Nucleus accumbens (tissue), 56 donors: ENCODE measurements at places on chromosomes 13 and 19.
A peak's percentile ranks its signal among the peaks of the same experiment; 100 is the strongest.

GRCh38 chr13:59409634-59410200, 754.0 kb downstream of the DIAPH3 start:
- DNase-seq = no peak

DNA sequence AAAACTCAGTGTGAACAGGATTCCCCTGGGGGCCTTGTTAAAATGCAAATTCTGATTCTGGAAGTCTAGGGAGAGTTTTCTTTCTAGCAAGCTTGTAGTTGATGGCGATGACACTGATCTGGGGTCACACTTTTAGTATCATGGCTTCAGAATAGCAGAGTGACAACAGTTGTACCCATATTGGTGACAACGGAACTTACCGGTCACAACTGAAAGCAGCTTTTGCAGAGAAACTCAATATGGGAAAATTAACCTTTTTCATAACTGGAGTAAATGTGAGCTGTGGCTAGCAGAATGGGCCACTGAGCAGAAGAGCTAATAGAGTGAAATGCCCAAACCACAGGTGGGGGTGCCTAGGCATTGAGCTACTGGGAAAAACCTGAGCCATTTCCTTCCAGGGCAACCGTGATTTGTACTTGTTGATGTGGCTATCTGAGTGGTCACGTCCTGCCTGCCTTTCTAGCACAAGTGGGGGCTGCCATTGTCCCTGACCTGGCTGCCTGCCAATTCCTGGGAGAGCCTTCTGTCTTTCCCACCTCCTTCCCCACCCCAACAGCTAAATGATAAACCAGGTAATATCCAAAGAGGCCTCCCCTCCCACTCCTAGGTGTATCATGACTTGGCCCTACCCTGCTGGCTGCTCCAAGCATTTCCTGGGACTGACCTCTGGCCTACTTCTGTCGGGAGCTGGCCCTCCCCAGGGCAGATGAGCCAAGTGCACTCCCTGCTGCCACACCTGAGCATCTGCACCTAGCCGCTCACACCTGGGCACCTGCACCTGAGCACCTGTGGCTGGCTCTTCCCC, 1.7 kb upstream of the SLC10A2 start:
- no peak for DNase-seq

GRCh38 chr13:71045101-71045500, 821.9 kb downstream of the DACH1 start:
- DNase-seq = no peak

DNA sequence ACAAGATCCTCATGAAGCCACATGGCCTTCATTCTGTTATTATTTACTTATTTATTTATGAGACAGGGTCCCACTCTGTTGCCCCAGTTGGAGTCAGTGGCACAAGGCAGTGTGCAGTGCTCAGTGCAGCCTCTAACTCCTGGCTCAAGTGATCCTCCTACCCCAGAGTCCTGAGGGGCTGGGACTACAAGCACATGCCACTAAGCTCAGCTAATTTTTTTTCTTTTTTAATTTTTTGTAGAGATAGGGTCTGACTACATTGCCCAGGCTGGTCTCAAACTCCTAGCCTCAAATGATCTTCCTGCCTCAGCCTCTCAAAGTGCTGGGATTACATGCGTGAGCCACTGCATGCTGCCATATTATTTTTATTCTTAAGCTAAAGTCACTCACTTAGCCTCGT, 241.4 kb downstream of the UQCRFS1 start:
- DNase-seq = no peak

GRCh38 chr19:38203197-38203596, 20.8 kb downstream of the DPF1 start:
- no peak for DNase-seq

DNA sequence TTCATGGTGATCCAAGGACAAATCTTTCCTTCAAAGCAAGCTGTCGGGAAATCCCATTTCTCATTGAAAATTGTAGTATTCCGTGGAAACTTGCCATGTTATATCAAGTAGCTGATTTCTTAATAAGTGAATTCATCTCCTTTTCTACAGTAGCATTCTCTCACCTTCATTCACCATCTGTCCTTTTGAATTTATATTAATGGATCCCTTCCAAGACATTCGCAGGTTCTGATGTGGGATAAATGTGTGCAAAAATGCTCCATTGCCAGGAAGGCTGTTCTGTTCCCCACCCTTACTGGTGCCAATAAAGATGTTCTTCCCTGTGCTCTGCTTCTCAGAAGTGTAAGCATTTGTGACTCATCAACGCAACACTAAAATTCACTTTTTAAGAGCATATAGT, 36.2 kb downstream of the AMER2 start:
- DNase-seq = no peak

DNA sequence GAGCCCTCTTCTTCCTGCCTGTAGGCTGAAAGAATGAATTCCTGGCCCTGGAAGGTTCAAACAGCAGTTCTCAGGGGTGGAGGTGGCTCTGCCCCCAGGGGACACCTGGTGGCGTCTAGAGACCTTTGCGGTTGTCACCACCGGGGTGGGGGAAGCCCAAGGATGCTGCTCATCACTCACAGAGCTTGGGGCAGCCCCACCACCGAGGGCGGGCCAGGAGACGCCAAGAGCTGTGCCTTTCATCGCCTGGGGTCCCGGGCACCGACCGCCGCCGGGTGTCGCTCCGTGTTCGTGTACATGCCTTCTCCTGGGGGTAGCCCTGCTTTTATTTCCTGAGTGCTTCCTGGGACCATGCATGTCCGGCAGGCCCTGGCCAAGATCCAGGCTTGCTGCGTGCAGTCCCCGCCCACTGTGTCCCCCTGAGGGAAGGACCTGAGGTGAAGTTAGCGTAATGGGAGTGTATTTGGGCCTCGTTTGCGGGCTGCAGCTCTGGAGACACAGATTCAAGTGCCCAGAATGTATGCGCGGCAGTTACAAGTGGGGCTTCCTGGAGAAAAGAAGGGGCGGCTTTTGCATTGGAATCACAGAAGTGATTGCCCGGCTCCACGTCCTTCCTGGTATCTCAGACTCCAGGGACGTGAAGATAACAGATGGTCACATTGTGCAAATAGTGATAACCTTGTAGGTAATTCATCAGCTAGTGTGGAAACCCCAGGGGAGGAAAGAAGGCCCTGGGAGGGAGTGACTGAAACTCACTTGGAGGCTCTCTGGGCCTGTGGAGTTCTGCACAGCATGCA, 7.8 kb downstream of the DOT1L start:
- DNase-seq = no peak

DNA sequence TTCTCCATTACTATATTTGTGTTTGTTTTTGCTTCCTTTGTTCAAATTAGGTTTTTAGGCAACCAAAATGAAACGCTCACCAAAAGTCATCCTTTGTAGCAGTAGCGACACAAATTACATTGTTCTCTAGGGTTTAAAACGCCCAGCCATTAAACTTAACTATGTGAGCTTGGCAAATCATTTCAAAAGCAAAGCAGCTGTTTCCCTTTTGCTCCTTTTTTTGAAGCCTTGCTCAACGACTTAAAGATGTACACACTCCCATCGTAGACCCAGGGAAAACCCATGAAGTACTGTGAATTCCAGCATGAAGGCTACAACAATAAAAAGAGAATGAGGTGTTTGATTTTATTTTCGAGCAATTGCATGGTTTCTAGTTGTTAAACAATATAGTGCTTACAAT, 106.7 kb downstream of the RAP2A start:
- DNase-seq = no peak

GRCh38 chr13:20431080-20431479, 94.6 kb downstream of the CRYL1 start:
- no peak for DNase-seq

- no peak for DNase-seq
Observed at GRCh38 chr13:41905600-41906254, 55.2 kb downstream of the VWA8 start.

- peak; percentile 19 for DNase-seq
Observed at GRCh38 chr19:18049385-18049784, 37.3 kb downstream of the IL12RB1 start.

- peak; percentile 90 for DNase-seq
Observed at GRCh38 chr19:1453525-1454364, 3.8 kb downstream of the APC2 start.

GRCh38 chr13:100648354-100648753, 26.2 kb downstream of the TMTC4 start:
- DNase-seq = no peak

- no peak for DNase-seq
Observed at GRCh38 chr13:110234532-110234931, 72.4 kb downstream of the COL4A1 start.

- peak; percentile 26 for DNase-seq
Observed at GRCh38 chr19:14375055-14375581, 6.1 kb upstream of the ADGRE5 start.

- DNase-seq = no peak
Observed at GRCh38 chr13:84705982-84706710, 823.9 kb upstream of the SLITRK1 start.

DNA sequence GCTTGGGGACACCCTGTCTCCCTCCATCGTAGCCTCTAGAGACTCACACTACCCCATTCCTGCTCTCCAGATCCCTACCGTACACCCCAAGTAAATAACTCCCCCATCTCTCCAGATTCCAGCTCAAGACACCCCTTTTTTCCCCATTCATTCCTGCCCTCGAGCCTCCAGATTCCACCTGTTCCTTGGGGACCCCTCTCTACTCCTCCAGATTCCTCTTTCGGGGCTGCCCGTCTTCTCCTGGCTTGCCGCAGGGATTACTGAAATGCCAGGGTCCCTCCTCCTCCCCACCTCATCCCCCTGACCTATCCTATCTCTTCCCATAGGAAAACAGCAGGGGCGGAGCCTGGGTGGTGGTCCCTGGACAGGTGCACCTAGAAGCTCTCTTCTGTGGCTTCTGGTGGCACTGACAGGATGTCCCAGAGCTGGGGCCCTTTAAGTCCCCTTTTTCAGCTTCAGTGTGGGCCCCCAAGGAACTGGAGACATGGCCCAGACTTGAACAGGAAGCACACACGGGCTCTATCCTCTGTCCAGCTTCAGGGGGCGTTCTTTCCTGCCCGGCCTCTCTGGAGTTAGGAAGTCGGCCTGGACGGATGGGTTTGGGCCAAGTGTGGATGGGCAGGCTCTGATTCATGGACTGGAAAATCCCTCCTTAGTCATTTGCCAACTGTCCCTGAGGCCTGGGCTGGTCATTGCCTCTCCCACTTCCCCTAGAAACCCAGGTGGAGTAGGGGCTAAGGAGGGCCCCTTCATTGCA, 1.2 kb downstream of the ZSWIM4 start:
- DNase-seq = no peak

DNA sequence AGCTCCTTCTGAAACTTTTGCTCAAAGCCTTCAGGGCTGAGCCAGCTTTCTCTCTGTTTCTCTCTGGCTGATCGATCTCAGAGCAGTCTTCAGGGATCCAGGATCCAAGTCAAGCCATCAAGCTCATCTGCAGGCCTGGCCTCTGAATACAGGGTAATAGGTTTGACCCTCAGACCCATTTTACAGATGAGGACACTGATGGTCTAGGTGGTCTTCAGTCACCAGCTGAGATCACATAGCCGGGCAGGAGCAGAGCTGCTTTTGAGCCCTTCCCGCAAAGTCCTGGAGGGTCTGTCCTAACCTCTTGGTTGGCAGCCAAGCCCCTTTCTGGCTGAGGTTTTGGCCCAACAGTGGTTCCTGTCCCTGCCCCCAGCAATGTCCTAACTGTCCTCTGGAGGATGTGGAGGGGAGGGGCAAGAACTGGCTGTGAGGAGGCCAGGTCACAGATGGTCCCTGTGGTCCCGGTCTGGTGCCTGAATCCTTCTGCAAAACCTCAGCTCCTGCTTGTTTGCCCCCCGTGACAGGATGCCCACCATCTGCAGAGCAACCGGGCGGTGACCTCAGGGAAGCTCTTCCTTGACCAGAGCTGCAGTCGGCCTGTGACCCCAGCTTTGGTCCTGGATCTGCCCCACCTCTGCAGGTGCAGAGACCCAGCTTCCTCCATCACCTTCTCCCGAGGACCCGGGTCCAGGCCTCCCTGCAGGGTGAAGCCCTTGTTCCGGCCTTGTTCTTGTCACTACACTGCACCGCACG, 5.8 kb upstream of the PEAK3 start:
- no peak for DNase-seq

- no peak for DNase-seq
Observed at GRCh38 chr13:79398915-79399314, 7.1 kb downstream of the RBM26 start.

- no peak for DNase-seq
Observed at GRCh38 chr19:4624733-4625362, 14.5 kb upstream of the TNFAIP8L1 start.

- no peak for DNase-seq
Observed at GRCh38 chr13:113105921-113106452, 396 bp downstream of the F7 start.

DNA sequence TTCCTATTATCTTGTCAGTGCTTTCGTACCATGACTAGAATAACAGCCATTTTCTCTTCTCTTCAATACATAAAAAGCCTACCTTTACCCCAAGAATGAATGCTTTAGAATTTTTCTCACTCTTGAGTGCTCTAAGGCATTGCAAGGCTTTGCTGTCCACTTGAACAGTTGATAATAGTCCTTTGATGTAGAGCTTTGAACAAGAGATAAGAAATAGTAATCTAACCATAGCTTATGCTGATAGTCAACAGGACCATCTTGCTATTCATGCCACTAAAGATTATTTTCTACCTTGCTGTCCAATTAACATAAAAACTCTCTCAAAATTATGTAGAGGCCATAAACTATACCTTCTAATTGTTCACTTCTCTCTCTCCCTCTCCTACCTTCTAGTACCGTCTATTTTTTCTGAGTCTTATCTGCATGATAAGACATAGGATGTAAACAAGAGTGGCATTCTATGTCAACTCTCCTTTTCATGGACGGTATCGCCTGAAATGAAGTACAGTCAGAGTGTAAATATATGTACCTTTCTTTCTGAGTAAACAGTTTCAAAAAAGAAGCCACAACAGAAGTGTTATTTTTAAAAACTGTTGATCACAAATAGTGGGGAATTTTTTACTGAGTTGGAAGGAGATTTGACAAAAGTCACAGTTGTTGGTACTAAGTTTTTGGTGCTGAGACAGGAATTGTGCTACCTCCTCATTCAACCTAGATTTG, 297.9 kb downstream of the NDFIP2 start:
- no peak for DNase-seq

DNA sequence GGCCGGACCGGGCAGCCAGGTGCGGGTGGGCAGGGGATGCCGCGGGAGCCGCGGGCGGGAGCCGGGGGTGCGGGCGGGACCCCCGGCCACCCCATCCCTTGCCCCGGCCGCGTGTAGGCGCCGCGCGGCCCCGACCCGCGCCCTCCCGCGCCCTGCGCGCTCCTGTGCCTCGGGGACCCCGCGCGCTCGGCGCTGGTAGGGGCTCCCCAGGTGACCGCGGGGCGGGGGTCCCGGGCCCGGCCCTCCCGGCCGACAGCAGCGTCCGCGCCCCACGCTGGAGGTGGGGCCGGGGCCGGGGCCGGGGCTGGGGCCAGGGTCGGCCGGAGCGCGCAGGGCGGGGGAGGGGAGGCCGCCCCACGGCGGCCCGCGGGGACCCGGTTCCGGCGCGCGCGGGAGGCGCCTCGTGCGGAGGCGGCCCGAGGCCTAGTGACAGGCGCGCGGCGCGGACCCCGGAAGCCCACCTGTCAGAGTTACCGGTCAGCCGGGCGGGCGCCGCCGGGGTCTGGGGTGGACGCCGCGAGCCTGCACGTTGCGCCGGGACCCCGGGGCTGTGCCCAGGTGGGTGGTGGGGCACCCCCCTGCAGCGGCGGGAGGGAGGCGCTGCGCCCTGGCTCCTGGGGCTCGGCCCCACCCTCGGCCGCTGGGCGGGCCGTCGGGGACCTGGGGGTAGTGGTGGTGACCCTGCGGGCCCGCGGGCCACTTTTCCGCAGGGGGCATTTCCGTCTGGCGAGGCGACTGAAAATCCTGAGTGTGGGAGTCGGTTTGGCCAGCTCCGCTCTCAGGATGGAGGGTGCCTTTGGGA, 518 bp downstream of the TFDP1 start:
- no peak for DNase-seq
